ENCODE measurements at places on chromosomes 7 and 10.

GRCh38 chr7:77538281-77539212 is 1.5 kb downstream of the PTPN12 start:
- no peak for DNase-seq

DNA sequence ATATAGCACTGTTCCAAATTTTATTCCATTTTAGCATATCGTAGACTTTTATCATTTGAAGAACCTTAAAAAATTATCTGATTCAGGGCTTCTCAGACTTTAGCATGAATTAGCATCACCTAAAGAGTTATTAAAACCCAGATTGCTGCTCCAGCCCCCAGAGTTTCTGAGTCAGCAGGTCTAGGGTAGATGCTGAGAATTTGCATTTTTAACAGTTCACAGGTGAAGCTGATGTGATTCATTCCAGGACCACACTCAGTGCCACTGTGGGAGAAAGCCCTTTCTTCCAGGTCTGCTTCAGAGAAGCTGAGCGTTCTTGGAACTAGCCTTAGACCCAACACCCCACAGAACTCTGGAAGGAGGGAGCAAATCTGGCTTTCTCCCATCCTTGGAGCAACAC is 174.1 kb upstream of the YAE1 start:
- DNase-seq, result no peak

GRCh38 chr7:149379625-149380024 is 81.2 kb downstream of the ZNF777 start:
- no peak for DNase-seq

DNA sequence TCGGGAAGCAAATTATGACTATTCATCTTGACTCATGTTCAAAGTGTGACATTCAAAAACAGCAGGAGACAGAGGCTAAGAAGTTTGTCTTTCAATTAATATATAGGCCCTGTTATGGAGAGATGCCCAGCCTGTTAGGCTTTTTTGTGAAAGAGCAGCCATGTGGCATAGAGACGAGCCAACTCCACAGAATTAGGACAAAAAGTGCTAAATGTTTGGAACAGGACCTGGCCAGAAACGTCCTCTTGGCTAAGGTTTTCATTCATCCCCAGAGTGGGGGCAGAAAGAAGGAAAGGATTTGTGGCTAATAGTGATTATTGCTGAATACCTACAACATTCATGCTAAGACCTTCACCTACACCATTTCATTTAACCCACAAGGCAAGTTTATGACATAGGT is 324.7 kb upstream of the NPVF start:
- no peak for DNase-seq

DNA sequence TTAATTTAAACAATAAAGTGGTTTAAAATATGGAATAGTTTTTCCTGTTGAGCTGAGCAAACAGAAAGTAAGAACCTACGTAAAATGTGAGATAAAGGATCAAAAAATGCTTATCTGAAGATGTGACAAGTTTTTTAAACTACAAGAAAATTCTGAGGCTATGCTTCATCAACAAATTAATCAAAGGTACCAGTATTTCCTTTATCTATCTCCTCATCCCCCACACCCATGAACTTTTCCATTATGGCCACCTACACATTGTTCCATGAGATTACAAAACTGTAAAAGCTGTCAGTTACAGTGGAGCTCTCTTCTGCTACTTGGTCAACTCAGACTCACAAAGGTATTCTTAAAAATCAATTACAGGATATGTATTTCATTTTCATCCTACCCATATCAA is 77.4 kb downstream of the ARHGAP12 start:
- DNase-seq, result no peak

- DNase-seq, result no peak
These were observed 166.4 kb downstream of the SLIT1 start for GRCh38 chr10:97019213-97019844.

DNA sequence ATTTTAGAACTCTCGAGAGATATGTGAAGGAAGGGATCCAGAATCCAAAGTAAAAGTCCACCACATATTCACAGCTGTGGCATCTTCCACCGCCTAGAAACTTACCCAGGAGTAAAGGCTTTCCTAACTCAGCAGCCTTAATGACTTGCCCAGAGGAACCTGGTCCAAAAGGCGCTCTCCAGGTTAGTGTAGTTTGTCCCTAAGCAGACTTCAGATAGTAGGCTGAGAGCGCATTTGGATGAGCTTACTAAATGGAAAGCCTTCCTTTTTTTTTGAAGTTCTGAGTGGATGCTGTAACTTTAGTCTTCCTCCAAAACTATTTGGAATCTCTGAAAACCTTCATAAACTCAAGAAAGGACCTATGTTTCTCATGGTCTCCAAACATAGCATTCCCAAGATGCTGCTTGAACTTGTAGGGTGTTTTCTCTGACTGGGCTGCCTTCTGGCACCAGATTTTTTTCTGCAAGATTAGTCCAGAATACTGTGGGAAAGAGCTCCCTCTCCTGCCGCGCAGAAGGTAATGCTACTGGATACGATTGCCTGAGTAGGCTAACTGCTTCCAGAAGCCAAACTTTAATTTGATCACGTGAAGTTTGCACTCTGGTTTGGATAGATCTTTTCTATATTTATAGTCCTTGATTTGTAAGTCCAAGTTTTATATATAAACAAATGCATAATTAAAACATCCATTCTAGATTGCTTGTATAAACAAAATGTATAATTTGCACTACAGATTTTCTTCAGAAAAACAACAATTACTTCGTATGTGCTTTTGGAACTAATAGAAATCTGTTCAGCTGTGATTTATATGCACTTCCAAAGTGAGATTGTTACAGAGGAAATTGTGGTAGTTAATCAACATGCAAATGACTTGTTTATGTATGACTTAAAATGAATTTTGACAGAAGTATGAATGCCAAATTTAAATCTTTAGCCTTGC is 19.6 kb upstream of the GPR37 start:
- DNase-seq, result no peak

- DNase-seq, result no peak
These were observed 195.6 kb upstream of the RHOBTB1 start for GRCh38 chr10:61139592-61139953.

DNA sequence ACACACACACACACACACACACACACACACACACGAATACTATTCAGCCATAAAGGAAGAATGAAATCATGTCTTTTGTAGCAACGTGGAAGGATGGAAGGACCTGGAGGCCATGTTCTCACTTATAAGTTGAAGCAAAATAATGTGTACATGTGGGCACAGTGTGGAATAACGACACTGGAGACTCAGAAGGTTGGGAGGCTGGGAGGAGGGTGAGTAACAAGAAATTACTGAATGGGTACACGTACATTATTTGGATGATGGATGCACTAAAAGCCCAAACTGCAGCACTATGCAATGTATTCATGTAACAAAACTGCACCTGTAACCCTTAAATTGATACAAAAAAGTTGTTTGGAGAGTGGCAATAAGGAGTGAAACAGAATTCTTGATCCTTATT is 32.1 kb downstream of the KMT2C start:
- no peak for DNase-seq

DNA sequence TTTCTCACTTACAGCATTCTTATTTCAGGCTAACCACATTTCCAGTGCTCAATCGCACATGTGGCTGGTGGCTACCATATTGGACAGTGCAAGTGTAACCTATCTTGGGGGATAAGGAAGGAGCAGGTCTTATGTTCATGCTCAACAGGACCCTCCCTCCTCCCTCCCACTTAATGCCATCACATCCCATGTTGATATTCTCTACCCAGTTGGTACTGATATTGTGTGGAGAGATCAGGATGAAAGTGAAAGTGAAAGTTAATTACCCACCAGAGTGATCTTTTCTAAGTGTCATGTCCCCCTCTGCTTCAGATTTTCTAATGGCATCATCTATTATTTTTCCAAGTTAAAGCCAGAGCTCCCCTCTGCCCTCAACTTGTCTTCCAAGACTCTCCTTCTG is 91.6 kb downstream of the BMPER start:
- no peak for DNase-seq

GRCh38 chr10:49419005-49419404 is 23.1 kb upstream of the DRGX start:
- no peak for DNase-seq

DNA sequence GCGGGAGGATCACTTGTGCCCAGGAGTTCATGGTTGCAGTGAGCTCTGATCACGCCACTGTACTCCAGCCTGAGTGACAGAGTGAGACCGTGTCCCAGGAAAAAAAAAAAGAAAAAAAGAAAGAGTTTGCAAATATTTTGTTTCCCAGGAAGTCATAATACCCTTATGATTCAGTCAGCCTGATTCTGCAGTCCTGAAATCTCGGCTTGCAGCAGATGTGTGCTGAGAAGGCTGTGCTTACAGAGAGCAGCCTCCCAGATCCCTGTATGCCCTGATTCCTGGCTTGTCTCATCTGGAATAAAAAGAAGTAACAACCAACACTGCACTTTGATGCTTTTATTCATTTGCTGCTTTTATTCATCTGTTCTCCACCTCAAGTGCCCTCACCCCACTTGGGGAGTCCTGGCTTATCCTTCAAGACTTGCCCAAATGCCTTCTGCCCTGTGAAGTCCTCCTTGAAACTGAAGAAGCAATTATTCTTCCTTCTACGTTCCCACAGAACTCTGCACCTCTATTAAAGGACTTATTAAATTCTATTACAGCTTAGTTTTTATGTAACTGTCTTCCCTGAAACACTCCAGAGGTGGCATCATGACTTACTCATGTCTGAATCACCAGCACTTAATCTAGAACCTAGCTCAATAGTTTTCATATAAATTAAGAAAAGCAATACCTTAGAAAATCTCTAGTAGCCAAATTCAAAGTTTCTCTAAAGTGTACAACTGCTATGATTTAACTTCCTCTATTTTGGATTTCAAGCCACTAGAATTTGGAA is 27.7 kb upstream of the BPGM start:
- no peak for DNase-seq

GRCh38 chr7:110131344-110131743 is 959.6 kb upstream of the LRRN3 start:
- DNase-seq, result no peak

GRCh38 chr7:2802504-2803341 is 41.4 kb downstream of the GNA12 start:
- no peak for DNase-seq

- no peak for DNase-seq
These were observed 25.5 kb upstream of the RBM33 start for GRCh38 chr7:155618708-155619633.

DNA sequence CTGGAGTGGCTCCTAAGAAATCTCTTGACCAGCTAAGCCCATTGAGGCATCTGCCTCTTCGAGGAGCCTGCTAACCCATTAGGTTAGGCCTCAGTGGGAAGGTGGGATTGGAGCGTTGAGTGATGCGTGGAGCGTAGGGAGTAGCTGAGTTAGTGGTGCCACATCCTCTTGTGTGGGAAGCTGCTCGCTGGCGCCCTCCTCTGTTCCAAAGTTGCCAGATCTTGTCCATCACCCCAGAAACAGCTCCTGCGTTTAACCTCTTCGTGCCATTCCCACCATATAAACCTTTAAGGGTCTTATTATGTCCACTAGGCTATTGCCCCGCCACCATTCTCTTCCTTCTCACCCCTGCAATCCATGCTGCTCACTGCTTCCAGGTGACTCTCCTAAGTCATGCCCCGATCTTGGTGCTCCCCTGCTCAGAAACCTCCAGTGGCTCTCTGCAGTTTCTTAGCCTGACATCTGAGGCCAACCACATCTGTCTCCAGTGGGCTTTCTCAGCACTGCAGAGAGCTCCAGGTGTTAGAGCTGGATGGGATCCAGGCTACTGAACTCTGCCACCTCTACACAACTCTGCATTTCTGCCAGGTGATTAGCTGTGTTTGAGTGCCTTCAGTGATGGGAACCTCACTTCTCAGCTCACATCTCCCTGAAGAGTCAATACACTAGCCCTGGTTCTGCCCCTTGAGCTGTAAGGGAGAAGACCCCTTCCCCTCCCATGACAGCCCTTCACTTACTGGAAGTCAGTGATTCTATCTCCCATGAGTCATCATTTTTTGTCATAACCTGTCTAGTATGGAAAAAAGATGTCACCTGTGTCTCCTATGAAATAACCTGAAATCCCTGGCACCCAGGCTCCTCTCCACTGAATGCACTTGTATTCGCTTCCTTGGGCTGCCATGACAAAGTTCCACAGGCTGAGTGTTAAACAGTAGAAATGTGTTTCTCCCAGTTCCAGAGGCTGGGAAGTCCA is 65.0 kb upstream of the FGFR2 start:
- DNase-seq, result no peak

GRCh38 chr7:84393786-84394185 is 199.2 kb upstream of the SEMA3A start:
- no peak for DNase-seq

DNA sequence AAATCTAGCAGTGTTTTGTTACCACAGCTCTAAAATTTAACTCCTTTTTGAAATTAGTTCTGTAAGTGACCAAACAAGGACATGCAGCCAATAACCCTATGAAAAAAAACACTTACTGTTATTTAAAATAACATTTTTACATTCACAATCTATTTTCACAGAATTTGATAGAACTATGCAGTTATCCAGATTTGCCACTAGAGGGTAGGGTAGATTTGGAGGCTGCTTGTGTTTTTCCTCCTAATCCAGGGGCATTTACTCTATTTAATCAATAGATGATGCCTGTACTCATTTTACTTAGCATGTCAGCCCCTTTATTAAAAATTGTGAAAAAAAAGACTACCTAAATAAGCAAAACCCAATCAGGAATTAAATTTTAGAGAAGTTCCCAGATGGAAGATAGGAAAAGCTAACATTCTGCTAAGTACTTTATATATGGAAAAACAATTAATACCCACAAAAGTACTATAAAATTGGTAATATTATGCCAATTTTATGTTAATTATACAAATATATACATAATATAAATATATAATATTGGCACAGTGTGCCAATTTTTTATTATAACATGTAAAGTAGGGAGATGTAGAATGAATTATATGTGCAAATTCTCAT is 18.1 kb upstream of the LIPK start:
- DNase-seq, result no peak

GRCh38 chr7:73829921-73830680 is 695 bp upstream of the CLDN4 start:
- no peak for DNase-seq

DNA sequence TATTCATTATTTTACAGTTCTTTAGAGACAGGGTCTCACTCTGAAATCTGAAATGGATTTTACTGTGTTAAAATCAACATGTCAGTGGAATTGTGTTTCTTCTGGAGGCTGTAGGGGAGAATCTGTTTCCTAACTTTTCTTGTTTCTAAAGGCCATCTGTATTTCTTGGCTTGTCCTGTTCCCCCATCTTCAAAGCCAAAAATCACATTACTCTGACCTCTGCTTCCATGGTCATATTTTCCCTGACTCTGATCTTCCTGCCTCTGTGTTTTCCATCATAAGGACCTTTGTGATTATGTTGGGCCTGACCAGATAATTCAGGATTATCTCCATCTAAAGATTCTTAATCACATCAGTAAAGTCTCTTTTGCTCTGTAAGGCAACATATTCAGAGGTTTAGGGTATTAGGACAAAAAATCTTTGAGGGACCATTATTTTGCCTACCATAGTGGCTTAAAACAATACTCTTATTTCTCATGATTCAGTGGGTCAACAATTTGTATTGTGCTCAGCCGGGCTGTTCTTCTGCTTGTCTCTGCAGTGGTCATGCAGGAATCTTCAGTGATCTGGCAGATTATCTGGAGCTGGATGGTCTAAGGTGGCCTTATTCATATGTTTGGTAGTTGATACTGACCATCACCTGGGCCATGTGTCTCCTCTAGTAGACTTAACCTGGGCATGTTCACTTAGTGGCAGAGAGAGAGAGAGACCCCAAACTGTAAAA is 5.7 kb downstream of the ANLN start:
- DNase-seq, result no peak
